ENCODE measurements at places on chromosomes 7 and 10. TPM values are rescaled to one million over a fixed set of nuclear protein-coding genes. Genes with fewer than 3 reads are reported as not detected.

DNA sequence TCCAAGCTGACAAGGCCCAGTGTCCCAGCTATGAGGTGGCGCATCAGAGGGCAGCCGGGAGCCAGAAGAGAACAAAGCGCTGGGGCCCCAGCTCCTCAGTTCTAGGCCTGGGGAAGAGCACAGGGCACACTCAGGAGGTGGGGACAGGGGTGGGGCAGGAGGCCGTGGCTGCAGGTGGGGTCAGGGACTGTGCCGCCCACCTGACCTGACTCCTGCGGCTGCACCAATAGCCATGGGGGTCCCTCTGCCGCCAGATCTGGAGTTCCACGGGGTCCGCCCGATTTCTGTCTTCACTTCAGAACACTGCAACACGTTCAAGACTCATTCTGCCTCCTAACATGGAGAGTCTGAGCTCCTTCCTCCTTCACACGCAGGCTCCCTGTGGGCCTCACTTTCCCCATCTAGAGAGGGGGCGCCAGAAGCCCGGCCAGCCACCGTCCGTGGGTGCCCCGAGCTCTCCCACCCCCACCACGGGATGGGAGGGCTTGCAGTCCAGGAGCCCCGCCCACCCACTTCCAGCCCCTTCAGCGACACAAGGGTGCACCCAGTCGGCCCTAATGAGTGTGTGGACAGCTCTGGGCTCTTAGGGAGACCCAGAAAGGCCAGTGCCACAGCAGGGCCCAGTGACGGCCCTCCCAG is 278.3 kb downstream of the MAD1L1 start:
- no peak for DNase-seq

GRCh38 chr7:22909917-22910316 is 87.3 kb upstream of the TOMM7 start:
- DNase-seq, result no peak

DNA sequence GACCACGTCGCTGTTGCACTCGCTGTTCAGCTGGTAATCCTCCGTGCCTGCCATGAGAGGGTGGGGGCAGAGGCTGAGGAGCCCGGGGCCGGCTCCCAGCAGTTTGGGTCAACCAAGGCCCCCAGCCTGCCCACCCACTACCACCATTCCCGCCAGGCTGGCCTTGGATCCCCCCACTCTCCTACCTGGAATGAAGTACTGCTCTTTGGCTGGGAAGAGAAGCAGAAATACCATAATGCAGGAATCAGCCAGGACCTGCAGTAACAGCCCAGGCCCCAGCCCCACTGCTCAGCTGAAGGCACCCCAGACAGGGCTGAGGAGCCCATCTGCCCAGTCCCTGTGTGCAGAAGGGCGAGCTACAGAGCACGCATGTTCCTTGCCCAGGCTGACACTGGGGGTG is 138.0 kb downstream of the SLIT1 start:
- no peak for DNase-seq

- DNase-seq, result no peak
These were observed 728.8 kb upstream of the IGFBP3 start for GRCh38 chr7:46649876-46650275.

DNA sequence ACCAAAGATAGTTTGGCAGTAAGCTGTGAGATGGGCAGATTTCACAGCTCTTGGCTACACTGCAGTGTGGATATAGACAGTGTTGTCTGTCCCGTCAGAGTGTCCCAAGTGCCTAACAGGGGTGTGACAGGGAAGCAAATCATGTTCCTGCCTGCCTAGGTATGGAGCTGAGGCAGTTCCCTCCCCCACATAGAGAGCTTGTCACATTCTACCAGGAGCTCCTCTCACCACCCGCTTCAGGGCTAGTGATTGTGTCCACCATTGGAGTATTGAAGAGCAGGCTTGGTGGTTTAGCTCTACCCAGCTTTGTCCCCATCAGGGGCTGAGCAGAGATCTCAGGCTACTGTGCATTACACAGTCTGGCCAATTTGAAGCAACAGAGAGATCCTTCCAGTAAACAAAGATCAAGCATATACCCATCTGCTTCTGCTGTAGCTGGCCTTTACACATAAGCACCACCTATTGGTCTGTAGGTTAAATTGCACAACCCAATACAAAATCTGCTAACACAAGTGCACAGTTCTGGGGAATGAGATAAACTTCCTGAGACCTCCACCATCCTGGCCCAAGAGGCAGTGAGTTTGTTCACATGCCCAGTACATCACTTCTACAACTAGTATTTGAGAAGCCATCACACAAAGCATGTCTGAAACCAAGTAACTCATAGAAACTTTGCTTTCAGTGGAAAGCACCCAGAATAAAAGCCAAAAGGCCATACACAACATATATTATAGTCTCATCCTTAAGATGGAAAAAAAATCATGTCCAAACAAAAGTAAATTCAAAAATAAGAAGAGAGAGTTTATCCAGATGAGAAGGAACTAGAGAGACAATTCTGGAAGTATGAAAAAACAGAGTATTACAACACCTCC is 67.3 kb downstream of the GLCCI1 start:
- no peak for DNase-seq

- DNase-seq, result peak; percentile 33
These were observed 816 bp downstream of the DMTF1 start for GRCh38 chr7:87152897-87153641.

DNA sequence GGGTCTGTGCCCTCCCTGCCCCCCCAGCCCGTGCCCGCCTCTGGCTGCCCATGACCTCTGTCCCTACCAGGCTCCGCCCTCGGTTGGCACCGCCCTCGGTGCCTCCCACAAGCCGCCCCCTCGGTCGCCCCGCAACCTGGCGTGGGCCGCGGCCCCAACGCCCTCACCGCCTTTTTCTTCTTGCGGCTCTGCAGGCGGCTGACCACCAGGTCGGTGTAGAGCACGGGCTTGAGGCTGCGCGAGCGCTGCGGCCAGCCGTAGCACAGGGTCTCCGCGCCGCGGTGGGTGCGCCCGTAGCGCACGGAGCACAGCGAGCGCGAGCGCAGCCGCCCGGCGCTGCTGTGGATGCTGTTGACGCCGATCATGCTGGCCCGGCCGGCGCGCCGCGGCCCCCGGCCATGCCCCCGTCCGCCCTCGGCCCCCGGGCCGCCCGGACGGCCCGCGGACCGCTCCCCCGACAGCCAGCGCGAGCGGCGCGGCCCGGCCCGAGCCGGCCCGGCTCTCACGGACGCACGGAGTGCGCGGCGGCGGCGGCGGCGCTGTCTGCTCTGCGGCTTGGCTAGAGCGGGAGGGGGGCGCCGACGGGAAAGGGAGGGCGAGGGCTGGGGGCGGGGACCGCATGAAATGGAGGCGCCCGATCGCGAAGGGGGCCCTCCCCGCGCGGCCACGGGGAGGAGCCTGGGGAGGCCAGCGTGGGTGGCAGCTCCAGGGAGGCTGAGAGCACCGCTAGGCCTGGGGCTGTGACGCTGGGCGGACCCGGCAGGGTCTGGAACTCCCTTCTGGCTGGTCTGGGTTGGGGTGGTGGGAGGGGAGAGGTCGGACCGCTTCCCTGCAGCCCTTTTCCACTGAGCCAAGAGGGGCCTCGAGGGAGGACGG is 9.6 kb downstream of the PSD start:
- peak; percentile 21 for DNase-seq

DNA sequence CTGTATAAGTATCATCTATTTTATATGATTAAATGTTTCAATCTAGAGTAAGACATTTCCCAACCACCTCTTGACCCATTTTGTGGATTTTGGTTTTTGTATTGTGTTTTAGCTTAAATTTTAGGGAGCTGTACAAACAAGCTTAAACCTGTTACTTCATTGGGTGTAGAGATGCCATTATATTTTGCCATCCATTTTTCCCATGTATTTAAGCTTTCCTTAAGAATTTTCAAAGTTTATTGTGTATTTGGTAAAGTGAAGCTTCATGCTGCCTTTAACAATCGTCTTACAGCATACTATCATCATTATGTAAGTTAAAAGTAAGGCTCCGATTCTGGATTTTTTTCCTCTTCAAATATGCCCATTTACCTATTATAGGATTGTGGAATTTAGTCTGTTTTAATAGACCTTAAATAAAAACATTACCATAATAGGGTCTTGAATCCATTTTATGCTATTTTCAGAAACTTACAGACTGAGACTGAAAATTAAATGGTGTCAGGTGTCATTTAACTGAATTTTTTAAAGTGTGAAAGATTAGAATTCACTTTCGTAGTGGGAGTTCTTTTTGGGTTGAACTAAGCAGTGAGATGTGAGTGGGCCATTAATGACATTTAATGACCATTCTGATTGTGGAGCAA is 2.2 kb downstream of the KMT2E start:
- DNase-seq, result no peak

GRCh38 chr7:92723943-92724342 is 112.4 kb downstream of the CDK6 start:
- DNase-seq, result no peak

GRCh38 chr10:117503244-117504205 is 39.0 kb upstream of the EMX2 start:
- DNase-seq, result no peak

GRCh38 chr7:17062151-17063044 is 180.6 kb upstream of the AGR3 start:
- no peak for DNase-seq

DNA sequence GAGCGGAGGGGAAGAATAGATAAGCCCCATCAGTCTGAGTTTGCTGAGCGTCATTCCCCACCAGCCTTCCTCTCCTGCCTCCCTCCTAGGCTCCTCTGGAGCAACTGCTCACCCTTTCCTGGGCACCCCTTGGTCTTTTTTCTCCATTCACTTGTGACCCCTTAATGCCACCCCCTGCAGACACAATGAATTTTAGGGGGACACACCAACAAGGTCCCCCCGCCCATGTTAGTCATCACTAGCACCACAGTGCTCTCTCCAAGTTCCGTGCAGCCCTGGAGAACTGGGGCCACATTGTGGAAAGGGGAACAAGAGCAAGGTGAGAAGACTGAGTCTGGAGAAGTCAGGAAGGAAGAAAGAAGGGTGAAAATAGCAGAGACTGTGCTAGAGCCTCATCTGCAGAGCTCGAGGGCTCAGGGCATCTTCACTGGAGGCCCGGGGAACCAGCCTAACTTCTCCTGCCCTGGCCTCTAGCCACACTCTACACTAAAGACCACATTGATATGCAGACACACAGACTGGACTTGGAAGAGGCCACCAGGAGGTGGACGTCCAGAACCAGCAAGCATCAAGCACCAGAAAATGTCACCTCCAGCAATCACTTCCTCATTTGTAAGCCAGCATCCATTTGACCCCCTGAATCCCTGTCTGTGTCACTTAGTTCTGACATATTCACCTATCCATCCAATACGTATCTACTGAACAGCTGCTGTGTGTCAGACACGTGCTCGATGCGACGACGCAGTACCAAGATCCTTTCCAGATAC is 17.5 kb downstream of the RGR start:
- no peak for DNase-seq

- DNase-seq, result peak; percentile 19
These were observed 1000.7 kb upstream of the LRRN3 start for GRCh38 chr7:110090110-110090820.

- no peak for DNase-seq
These were observed 47.4 kb upstream of the GNAI1 start for GRCh38 chr7:80087051-80087770.

- DNase-seq, result no peak
These were observed 582.5 kb upstream of the MGMT start for GRCh38 chr10:128884496-128885072.

DNA sequence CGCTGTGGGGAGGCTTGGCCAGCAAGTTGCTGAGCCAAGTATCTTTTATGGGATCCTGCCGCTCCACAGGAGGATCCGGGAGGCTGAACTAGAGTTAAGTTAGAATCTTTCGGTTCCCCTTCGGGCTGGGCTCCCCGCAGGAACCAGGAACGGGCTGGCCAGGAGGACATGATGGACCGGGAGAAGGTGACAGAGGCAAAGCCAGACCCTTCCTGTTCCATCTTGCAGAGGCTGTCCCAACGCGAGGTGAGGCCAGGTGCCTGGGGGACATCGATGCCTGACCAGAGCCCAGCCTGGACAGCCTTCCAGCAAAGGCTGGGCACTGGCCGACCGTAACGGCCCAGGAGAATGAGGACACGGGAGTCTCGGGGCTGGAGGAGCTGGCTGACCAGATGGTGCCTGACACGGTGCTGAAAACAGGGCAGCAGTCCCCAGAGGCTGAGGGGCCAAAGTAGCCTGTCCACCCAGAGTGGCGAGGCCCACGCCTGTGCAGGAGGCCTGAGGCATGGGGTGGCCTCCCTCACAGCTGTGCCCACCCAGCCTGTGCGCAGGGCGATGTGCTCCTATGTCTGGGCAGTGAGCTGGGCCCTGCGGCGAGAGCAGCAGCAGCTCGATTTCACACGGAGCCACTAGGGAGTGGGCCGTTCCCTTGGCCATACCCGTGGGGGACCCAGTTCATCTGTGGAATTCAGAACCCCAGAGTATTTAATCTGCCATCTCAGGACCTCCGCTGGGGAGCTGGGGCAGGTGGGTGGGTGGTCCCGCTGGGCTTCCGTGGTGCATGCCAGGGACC is 1.8 kb upstream of the PAOX start:
- no peak for DNase-seq

- no peak for DNase-seq
These were observed 418.7 kb downstream of the MAGI2 start for GRCh38 chr7:79034730-79035129.

DNA sequence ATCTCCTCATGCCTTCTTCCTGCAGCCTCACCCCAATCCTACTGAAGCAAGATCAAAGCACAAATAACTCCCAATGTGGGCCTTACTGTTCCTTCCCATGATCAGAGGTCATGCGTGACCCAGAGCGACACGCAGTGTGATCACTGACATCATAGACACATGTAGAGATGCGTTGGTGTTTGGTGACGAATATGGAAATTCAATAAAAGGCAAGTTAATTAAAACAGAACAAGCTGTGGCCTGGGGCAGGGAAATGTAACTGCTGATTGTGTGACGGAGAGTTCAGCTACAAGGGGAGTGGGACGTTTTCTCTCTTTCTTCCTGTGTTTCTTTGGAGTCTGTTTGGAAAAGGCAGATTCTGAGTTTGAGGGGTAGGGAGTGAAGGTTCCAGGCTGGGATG is 34.8 kb upstream of the CARD11 start:
- no peak for DNase-seq

DNA sequence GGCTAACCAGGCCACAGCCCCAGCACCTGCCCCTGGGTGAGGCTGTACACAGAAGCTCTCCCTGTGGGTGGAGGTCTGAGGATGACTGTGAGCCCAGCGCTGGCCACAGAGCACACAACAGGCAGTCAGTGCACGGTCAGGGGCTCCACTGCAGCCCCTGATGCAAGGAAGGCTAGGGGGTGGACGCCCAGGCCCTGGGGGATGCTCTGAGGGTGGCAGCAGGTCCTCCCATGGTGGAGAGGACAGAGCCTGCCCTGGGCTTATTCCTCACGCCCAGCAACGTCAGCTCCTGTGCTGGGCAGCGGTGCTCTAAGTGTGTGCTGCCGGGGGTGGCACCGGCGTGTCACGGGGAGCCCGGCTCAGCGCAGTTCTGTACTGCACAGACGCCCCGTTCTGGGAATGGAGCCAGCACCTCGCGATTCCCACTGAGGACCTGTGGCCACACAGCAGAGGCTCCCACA is 223.2 kb downstream of the MAD1L1 start:
- no peak for DNase-seq

- DNase-seq, result no peak
These were observed 11.1 kb downstream of the HOXA4 start for GRCh38 chr7:27119412-27119911.

- no peak for DNase-seq
These were observed 201.3 kb downstream of the FANK1 start for GRCh38 chr10:126097558-126098225.

The HMX2 gene
- total RNA-seq, result not detected

The SH2D4B gene
- not detected for total RNA-seq

The SORBS1 gene
- 3.4 TPM for total RNA-seq

The IFIT1B gene
- not detected for total RNA-seq

The TMEM213 gene
- total RNA-seq, result not detected

Data from Caki2 (cell line).